Fibroblast of the aortic adventitia (primary cell): ENCODE measurements at places on chromosomes 3 and 15. TPM values are rescaled to one million over a fixed set of nuclear protein-coding genes. Genes with fewer than 3 reads are reported as not detected.

The ACP3 gene
- total RNA-seq = 0.63 TPM in 1 of 2 replicates, not detected in the other

The PRSS50 gene
- total RNA-seq = not detected in 2 replicates

The EPHB3 gene
- total RNA-seq = 2.5 and 4.7 TPM in 2 replicates

The INKA1 gene
- 4.4 and 9.5 TPM in 2 replicates for total RNA-seq

The MORC1 gene
- not detected in 2 replicates for total RNA-seq

The COL8A1 gene
- 24.3 and 25.1 TPM in 2 replicates for total RNA-seq

The CKMT1B gene
- not detected in 2 replicates for total RNA-seq
